Natural killer cell (primary cell): ENCODE measurements at places on chromosomes 7 and 10.

DNA sequence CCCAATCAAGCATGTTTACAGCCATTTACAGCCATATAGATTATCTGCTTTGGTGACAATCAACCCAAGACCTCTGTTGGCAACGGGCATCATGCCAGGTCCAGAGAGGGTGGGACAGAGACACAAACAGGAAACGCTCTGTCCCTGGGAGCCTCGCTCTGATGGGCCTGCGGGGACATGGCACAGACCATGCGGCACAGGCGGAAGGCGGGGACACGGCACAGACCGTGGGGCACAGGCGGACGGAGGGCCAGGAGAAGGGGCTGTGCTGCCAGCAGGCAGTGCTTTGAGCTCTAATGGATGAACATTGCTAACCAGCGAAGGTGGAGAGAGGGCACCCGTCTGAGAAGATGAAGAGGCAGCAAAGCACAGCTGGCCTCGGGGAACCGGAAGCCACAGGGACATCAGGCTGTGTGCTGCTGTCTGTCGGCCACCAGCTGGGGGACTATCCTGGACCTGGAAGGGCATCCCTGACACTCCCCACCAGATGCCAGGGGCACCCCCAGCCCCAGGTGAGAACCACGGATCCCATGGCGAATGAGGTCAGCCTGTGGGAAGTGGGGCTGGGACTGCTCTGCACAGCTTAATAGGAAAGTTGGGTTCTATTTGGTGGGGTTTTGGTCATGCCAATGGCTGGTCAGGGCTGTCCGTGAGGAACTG, 61.0 kb downstream of the DIP2C start:
- no peaks in the 10 kb centered on the region for H3K36me3 ChIP-seq
- no peak overlapping the region for H3K4me3 ChIP-seq
- DNase-seq = no peak
- no peaks in the 10 kb centered on the region for H3K27me3 ChIP-seq
- H3K4me1 ChIP-seq = peaks cover 11% of the 10 kb centered on the region

GRCh38 chr7:65438598-65438997, 64.9 kb downstream of the ZNF92 start:
- H3K36me3 ChIP-seq = no peaks in the 10 kb centered on the region
- no peak overlapping the region for H3K27ac ChIP-seq
- H3K4me3 ChIP-seq = no peak overlapping the region
- H3K27me3 ChIP-seq = no peaks in the 10 kb centered on the region
- H3K4me1 ChIP-seq = no peaks in the 10 kb centered on the region

- no peak overlapping the region for H3K4me3 ChIP-seq
- H3K36me3 ChIP-seq = no peaks in the 10 kb centered on the region
- DNase-seq = no peak
- H3K27me3 ChIP-seq = peaks cover 71% of the 10 kb centered on the region
- H3K4me1 ChIP-seq = peaks cover 25% of the 10 kb centered on the region
- H3K27ac ChIP-seq = no peak overlapping the region
Measured at GRCh38 chr7:19114551-19114855, 2.9 kb downstream of the TWIST1 start.

DNA sequence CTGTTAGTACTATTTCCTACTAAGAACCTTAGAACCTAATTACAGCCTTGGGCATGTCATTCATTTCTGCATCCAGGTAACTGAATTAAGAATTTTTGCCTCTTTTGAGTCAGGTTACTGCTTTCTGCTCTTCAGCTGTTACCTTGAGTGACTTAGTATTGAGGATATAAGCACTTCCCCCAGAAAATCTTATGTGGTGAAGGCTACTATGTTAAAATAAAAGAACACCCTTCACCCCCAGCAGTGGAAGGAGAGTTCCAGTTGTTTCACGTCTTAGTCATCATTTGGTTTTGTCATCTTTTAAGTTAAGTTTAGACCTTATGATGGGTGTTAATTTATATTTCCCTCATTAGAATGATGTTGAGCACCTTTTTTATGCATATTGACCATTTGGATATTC, 82.8 kb downstream of the GLCCI1 start:
- no peaks in the 10 kb centered on the region for H3K27me3 ChIP-seq
- H3K4me1 ChIP-seq = no peaks in the 10 kb centered on the region
- H3K4me3 ChIP-seq = no peak overlapping the region

GRCh38 chr7:103632005-103632639, 186.1 kb upstream of the SLC26A5 start:
- no peak for DNase-seq
- H3K4me3 ChIP-seq = no peak overlapping the region
- H3K27ac ChIP-seq = no peak overlapping the region
- H3K27me3 ChIP-seq = no peaks in the 10 kb centered on the region
- no peaks in the 10 kb centered on the region for H3K4me1 ChIP-seq

DNA sequence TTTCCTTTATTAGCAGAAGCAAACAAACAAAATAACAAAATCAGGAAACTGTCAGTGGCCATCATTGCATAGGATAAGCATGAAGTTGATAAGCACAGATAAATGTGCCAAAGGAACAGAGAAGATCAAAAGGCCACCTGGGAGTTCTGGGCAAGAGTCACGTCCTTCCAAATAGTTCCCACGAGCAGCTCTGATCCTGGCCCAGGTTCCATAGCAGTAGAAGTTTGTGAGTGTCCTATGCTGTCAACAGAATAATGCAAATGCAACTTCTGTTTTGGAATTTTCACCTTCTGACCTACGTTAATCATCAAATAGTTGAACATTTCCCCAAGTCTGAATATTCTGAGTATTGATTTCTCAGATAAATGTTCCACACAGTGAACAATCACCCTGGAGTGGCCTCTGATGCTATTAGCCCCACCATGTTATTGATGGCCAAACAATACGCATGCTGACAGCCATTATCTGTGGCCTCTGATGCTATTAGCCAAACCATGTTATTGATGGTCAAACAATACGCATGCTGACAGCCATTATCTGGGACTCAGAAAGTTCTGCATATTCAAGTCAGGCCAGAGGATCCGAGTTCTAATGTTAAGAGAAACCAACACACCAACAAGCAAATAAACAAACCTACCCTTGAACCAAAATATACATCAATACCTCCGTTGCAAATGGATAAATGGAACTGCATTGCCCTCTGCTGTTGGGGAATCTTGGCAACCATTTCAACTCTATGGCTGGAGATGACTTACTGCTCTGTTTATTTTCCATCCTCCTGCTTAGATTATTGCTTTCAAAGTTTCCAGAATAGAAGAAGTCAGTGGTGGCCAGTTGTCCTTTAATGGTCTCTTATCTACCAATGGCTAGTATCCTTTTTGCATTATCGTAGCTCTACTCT, 63.3 kb downstream of the MRC1 start:
- H3K27me3 ChIP-seq = no peaks in the 10 kb centered on the region
- H3K36me3 ChIP-seq = no peaks in the 10 kb centered on the region

GRCh38 chr7:24241206-24241605, 42.8 kb upstream of the NPY start:
- no peaks in the 10 kb centered on the region for H3K36me3 ChIP-seq
- H3K27ac ChIP-seq = no peak overlapping the region
- H3K4me1 ChIP-seq = no peaks in the 10 kb centered on the region
- no peak overlapping the region for H3K4me3 ChIP-seq

- no peaks in the 10 kb centered on the region for H3K4me1 ChIP-seq
- no peak overlapping the region for H3K4me3 ChIP-seq
- H3K27ac ChIP-seq = no peak overlapping the region
- DNase-seq = no peak
Measured at GRCh38 chr7:146548816-146549215, 432.2 kb downstream of the CNTNAP2 start.

DNA sequence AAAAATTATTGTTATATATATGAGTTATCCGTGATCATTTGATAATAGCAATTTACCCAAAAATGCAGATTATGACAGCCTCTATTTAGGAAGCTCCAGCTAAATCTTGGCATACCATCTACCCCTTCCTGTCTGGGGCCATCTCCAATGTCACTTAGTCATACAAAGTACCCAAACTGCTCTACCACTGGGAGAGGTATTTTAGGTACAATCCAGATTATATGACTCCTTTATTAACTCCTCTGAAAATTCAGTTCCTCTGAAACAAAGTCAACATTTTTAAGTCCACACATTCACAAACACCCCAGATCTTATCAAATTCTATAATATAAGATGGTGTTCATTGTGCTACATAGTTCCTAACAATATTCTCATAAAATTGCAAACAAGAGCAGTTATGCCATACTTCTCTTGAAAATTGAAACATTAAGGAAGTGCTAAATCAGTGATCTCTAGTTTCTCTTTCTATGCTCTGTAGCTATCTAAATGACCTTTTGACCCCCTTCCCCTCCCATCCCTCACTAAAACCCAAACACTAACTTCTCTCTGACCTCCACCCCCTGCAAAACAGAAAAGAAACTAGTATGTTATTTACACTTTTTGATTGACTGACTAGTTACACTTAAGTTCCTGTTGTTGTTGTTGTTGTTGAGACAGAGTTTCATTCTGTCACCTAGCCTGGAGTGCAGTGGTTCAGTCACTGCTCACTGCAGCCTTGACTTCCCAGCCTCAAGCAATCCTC, 16.4 kb downstream of the HOXA1 start:
- no peak overlapping the region for H3K27ac ChIP-seq
- H3K27me3 ChIP-seq = no peaks in the 10 kb centered on the region
- no peak overlapping the region for H3K4me3 ChIP-seq
- no peaks in the 10 kb centered on the region for H3K4me1 ChIP-seq
- no peaks in the 10 kb centered on the region for H3K36me3 ChIP-seq

- peaks cover 67% of the 10 kb centered on the region for H3K27me3 ChIP-seq
- H3K27ac ChIP-seq = no peak overlapping the region
- no peaks in the 10 kb centered on the region for H3K36me3 ChIP-seq
- no peak overlapping the region for H3K4me3 ChIP-seq
- peak; percentile 26 for DNase-seq
Measured at GRCh38 chr10:101228153-101228965, 904 bp downstream of the LBX1 start.

DNA sequence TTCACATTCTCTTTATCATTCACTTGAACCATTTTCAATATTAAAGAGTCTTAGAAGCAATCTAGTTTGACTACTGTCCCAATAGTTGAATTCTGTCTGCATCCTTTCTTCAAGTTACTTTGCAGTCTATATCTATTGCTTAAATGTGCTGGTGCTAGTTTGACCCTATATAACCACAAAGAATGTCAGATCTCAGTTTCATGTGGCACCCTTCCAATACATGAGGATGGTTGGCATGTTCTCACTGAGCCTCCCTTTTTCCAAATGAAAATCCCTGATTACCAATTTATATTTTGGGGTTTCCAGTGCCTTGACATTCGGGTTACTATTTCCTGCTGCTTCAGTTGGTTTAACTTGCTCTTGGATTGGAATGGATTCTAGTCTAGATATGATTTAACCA, 292.7 kb downstream of the EXOC4 start:
- H3K27ac ChIP-seq = no peak overlapping the region
- H3K4me1 ChIP-seq = no peaks in the 10 kb centered on the region
- DNase-seq = no peak

- no peak for DNase-seq
- H3K27me3 ChIP-seq = no peaks in the 10 kb centered on the region
- H3K27ac ChIP-seq = no peak overlapping the region
- H3K4me1 ChIP-seq = no peaks in the 10 kb centered on the region
- no peak overlapping the region for H3K4me3 ChIP-seq
Measured at GRCh38 chr7:40483630-40484029, 348.8 kb downstream of the SUGCT start.

- peaks cover 77% of the 10 kb centered on the region for H3K27me3 ChIP-seq
- no peak within 1 kb of the TSS for H3K27ac ChIP-seq
- no peaks in the 10 kb centered on the region for H3K36me3 ChIP-seq
- DNase-seq = no peak
- peak within 1 kb of the TSS; percentile 5 for H3K4me3 ChIP-seq
Measured at GRCh38 chr7:20786779-20787659, at the start of gene SP8. TSS of gene SP8 (minus strand) at chr7:20786886. CDS start at chr7:20786798, 88 bp downstream.

- no peaks in the 10 kb centered on the region for H3K36me3 ChIP-seq
- no peaks in the 10 kb centered on the region for H3K27me3 ChIP-seq
- H3K4me1 ChIP-seq = peaks cover 6% of the 10 kb centered on the region
- no peak overlapping the region for H3K4me3 ChIP-seq
- DNase-seq = no peak
Measured at GRCh38 chr10:61752111-61753011, 89.6 kb downstream of the CABCOCO1 start.

DNA sequence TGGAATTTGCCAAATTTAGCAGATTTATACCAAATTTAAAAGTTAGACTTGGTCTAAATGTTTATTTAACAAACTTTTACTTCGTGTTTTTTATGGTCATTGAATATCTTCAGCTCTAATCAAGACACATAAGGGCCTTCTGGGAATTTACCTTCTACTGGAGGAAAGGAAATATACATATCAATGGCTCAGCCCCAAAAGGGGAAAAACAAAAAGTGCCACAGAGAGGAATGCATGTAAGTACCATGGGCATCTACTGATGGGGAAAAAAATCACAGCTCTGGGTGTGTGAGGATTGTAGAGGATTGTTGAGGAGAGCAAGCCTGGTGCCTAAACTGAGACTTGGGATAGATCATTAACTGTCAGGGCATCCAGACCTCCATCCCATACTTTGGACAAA, 260.3 kb downstream of the SORCS1 start:
- no peak for DNase-seq
- no peak overlapping the region for H3K27ac ChIP-seq
- H3K4me1 ChIP-seq = no peaks in the 10 kb centered on the region
- H3K36me3 ChIP-seq = no peaks in the 10 kb centered on the region
- no peaks in the 10 kb centered on the region for H3K27me3 ChIP-seq

GRCh38 chr10:75403939-75404814, 2.6 kb upstream of the ZNF503 start:
- H3K27ac ChIP-seq = no peak overlapping the region
- peaks cover 64% of the 10 kb centered on the region for H3K27me3 ChIP-seq
- no peak for DNase-seq
- peaks cover 65% of the 10 kb centered on the region for H3K4me1 ChIP-seq
- no peaks in the 10 kb centered on the region for H3K36me3 ChIP-seq

- peaks cover 3% of the 10 kb centered on the region for H3K4me1 ChIP-seq
- H3K36me3 ChIP-seq = no peaks in the 10 kb centered on the region
- H3K27ac ChIP-seq = no peak overlapping the region
- no peaks in the 10 kb centered on the region for H3K27me3 ChIP-seq
Measured at GRCh38 chr10:17781856-17782255, 27.3 kb upstream of the MRC1 start.

DNA sequence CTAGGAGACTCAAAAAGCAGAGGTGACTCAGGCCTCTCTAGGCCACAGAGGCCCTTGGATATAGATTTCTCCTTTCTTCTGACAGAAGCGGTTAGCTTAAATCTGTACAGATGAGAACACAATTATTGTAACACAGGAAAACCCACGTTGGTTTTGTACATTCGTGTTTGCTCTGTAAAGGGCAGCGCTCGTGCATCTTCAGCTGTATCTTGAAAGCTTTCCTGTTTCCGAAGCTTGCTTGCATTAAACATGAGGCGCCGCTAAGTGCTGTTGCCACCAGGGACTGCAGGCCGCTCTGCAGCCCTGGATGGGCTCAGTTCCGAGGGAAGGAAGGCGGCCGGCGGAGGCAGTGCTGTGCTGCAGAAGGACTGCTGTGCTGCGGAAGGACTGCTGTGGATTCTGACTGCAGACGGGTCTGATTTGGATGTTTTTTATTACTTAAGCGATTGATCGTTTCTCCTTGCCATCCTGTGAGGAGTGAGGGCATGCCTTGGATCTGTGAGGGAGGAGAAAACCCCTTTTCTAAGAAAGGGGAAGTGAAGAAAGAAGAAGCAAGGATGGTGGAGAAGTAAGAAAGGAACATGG, 53.3 kb downstream of the FHIP2A start:
- no peaks in the 10 kb centered on the region for H3K27me3 ChIP-seq
- no peaks in the 10 kb centered on the region for H3K36me3 ChIP-seq
- peaks cover 6% of the 10 kb centered on the region for H3K4me1 ChIP-seq
- H3K4me3 ChIP-seq = no peak overlapping the region

GRCh38 chr10:44993922-44994751, 6.6 kb upstream of the ZNF22 start:
- peaks cover 7% of the 10 kb centered on the region for H3K36me3 ChIP-seq
- H3K27ac ChIP-seq = no peak overlapping the region
- H3K4me1 ChIP-seq = peaks cover 26% of the 10 kb centered on the region
- H3K4me3 ChIP-seq = no peak overlapping the region
- no peak for DNase-seq
